ENCODE measurements at places on chromosomes 1 and 21.

- no peak for DNase-seq
Measured at GRCh38 chr1:216071262-216071661, 352.0 kb downstream of the USH2A start.

DNA sequence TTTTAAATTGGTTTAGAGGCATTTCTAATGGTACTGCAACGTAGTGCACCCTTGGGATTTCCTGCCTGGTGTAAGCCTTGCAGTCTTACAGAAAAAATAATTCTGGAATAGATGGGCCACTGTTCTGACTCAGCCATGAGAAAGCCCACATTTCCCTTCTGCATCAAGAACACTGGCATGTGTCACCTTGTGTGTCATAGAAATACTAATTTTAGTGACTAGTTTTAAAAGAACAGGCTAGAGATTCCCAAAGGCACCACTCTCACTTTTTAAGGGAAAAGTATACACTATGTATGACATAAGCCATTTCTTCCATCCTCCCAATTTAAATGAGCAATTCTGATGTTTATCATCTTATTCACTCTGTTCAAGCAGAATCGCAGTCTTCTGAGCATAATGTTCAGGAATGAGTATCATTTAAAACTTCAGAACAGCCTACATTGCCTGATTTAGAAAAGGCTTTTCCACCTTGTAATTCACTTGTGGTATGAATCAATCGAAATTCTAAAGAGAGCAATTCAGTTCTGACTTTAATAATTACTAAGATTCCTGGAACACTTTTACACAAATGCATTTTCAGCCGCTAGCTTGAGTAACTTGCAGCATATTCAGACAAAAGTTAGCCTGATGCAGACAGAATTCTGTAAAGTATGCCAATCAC is 18.8 kb downstream of the RGS13 start:
- DNase-seq, result no peak

DNA sequence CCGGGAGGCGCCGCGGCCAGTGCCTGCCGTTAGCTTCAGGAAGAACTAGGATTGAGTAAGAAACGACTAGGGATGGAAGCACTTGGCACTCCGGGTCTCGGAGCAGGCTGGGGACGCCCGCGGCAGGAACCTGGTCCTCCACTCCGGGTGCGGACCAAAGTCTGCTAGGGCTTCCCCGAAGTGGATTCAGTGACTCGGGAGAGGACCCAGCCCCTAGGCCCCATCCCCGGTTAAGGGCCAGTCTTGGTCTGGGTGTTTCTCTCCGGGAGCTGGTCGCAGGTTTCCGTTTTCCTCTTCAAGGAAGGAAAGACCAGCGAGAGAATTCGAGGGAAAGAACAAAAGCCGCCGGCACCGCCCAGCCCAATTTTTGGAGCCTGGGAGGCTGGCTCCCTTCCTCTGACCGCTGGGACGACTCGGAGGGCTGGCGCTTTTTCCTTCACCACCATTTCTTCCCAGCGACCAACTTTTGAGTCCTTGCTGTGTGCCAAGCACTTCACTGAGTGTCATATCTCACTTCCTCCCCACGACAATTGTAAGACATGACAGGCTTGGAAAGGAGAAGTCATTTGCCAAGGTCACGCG is 16.8 kb upstream of the STMN1 start:
- no peak for DNase-seq

DNA sequence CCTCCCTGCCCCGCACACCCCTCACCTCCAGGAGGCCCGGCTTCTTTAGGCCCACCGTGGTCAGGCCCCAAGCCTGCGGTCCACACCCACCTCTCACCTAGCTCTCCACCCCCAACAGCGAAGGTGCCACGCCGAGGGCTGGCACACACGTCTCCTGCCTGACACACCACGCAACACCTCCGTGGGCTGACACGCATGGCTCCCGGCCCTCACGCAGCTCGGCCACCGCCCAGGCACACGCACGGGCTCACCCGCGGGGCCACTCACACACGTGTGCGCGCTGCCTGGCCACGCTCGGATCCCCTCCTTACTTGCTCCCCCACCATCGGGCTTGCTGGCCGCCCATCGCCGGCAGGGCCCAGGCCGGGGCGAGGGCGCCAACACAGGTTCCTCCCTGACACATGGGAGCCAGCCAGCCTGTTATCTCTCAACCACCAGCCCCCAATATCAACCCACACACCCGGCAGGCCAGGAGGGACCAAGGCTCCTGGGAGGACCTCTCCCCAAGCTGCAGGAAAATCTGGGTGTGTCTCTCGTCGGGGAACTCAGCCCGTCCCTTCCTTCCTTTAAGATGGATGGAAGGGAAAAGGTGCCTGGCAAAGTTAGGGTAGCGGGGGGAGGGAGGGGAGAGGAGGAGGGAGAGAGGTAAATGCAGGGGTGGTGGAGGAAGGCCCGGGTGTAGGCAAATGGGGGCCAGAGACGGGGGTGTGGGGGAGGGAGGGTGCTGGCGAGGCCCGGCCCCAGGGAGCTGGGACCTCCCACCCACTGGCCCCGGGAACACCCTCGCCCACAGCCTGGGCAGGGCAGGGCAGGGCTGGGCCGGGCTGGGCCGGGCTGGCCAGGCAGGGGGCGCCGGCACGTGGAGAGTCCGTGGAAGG is 546 bp downstream of the ELOVL1 start:
- DNase-seq, result no peak

GRCh38 chr1:53048960-53049573 is 12.9 kb upstream of the PODN start:
- no peak for DNase-seq

DNA sequence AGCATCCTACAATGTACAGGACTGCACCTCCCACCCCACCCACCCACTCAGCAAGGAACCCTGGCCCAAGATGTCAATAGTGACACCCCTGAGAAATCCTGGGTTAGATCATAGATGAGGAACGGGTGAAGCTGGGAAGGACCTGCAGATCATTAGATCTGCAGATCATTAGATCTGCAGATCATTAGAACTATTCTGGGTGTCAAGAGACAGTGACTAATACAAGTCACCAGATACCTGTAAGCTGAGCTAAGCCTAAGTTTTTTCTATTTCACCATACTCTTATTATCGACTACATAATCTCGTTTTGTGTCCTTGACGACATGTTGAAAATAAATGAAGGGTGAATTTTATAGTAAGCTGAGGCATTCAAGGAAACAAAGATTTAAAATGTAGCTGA is 325.7 kb downstream of the DUSP10 start:
- no peak for DNase-seq

GRCh38 chr1:203361945-203362719 is 11.2 kb upstream of the FMOD start:
- DNase-seq, result no peak

DNA sequence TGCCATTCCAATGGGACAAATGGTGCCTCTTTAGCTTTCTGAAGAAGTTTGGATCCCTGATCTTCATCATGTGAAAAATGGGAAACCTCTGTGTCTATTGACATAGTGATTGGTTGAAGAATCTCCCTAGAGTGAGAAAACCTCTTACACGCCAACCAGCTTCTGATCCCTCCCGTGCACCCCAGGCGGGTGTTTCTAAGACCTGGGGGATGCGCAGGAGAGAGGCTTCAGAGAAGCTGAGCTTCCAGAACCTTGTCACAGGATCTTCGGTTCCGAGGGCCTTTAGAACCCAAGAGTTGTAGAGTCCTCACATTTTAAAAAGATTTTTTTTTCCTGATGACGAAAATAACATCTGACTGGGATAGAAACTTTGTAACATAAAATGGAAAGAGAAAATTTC is 11.3 kb downstream of the PODN start:
- DNase-seq, result no peak

DNA sequence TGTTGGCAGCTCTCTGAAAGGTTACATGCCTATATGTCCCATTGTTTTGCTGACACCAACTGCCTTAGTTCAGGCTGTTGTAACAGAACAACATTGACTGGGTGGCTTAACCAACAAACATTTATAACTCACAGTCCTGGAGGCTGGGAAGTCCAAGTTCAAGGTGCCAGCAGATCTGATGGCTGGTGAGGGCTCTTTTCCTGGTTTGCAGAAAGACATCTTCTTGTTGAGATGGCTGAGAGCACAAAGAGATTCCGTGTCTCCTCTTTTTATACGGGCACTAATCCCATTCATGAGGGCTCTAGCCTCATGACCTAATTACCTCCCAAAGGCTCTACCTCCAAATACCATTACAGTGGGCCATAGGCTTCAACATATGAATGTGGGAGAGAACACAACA is 10.2 kb upstream of the STMN1 start:
- DNase-seq, result no peak

DNA sequence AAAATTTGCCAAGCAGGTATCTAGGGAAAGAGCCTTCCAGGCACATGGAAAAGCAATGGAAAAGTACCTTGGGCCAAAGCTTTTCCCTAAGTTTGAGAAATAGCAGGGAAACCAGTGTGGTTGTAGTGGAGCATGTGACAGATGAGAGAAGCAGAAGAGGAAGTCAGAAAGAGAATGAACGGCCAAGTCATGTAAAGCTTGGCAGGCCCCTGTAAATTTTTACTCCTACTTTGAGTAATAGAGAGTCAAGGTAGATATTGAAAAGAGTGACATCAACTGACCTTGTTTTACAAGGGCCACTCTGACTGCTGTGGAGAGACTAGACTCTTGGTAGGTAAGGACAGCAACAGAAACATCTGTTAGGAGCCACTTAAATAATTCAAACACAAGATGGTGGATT is 180.9 kb upstream of the PRMT6 start:
- DNase-seq, result no peak

DNA sequence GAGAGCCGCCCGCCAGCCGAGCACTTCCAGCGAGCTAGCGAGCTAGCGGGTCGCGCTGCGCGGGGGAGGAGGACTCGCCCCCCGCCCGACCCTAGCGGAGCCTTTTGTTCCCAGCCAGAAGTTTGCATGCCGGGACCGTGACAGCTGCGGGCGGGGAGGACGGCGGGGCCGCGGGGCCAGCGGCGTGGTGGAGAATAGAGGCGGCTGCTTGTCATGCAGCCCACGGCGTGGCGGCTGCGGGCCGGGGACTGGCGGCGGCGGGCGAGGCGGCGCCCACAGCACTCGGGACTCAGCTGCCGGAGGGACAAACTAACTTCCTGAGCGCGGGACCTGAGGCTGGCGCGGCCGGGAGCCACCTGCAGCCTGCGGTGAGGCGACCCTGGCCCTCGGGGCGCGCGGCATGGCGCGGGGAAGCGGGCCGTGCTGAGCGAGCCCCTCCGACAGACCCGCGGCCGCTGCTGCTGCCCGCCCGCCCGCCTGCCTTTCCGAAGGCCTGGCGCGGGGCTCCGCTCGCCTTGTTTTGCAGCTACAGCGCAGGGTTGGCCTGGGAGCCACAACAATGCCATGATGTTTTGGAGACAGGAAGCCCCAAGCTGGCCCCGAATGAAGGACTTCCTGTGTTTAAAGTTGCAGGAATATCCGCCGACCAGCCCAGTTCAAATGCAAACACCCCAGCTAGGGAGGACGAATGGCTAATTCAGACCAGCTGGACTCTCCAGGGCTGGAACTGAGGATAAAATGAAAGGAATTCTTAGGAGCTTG is 82.2 kb upstream of the BMP8A start:
- DNase-seq, result peak; percentile 60

DNA sequence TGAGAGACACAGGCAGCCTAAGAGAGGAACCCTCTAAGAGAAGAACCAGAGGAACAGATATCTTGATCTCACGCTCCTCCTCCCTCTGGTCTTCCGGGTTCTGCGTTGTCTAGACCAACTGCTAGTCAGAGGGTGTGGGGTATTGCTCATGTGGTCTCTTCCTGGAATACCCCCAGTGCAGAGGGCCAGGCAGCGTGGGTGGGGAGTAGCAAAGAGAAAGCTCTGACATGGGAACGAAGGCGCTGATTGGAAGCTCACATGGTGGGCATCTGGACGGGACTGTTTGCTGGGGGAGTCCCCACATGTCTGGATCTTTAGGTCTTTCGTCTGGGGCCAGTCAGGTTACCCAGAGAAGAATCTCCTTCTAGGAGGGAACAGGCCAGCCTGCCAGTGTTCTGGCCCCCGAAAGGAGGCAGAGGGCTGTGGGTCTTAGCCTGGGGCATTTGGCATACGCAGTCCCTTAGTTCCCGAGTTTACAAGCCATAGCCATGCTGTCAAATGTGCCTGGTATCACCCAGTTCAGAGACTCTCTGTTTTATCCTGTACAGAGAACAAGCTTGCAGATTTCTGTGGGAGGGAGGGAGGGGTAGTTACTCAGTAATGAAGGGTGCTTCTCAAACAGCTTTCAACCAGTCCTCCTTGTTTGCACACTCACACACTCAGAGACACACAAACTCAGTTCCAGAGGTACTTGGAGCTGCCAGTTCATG is 18.3 kb upstream of the IL6R start:
- DNase-seq, result no peak

DNA sequence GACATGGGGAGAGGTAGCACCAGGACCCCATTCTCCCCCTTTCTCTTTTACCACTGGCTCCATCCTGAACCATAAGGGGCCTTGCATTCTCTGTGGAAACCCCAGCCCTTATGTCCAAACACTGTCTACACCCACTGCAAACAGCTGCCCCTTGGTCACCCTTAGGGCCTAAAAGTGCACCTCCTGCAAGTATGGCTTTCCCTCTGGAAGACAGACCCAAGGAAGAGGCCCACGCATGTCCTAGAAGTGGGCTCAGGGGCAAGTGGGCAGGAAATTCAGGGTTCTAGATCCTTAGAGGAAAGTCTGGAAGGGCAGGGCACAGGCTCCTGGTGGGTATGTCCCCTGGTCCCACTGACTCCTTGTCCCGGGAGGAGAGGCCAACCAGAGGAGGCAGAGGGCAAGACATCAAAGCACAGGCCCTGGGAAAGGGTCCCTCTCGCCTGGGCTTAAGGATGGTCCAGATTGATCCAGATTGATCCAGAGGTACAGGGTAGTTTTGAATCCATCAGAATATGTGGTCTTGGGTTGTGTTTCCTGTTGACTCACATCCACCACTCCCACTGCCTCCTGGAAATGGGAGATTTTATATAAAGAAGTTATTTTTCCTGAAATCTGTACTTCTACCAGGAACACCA is 150.9 kb downstream of the GRIK3 start:
- DNase-seq, result no peak

DNA sequence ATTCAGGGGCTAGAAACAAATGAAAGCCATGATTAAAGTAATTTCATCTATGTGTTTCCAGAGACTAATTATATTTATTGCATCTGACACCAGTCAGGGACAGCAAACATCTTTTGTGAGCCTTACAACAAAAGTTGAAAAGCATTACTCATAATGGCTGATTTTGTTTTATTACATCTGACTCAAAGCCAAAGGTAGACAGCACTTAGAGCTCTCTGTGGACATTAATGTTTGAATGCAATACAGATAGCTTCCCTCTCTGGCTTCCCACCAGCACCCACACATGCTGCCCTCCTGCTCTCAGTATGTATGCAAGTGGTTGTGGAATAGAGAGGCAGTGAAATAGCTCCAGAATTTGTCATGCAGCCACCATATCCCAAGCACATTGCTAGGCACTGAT is 198.7 kb downstream of the SETD4 start:
- no peak for DNase-seq

GRCh38 chr1:156160743-156161171 is 7.4 kb downstream of the SEMA4A start:
- no peak for DNase-seq

DNA sequence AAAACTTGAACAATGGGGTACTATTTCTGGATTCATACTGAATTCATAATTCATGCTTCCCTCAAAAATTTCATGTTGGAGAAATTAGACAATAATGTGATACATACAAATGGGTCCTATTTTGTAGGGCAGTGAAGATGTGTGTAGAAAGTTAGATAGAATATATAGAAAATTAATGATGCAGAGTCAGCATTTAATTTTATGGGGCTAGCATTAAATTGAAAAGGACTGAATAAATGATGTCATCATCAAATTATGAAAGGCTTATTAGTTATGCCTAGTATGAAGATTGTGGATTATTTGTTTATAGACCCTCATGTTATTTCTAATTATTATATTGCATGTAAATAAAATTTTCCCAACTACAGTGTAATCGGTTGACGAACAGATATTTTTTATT is 119.1 kb downstream of the ADGRL4 start:
- no peak for DNase-seq

- no peak for DNase-seq
Measured at GRCh38 chr1:66415866-66416265, 118.1 kb upstream of the SGIP1 start.
